ENCODE measurements at places on chromosomes 2 and 18. TPM values are rescaled to one million over a fixed set of nuclear protein-coding genes. Genes with fewer than 3 reads are reported as not detected.

DNA sequence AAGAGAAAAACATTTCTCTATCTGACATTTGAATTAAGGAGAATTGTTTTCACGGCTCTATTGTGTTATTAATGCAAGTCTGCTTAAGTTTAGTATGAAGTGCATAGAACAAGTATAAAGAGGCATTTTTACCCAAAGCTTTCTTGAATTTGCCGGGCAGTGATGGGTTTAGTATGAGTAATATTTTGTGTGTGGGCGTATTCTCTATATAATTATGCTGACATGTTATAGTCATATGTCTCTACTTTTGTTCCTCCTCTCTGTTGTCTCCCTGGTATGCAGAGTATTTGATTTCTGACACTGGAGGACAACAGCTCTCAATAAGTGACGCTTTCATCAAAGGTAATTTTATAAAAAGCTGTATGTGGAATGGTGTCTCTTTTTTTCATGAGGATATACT lies 45.9 kb downstream of the PIKFYVE start:
- no peak for DNase-seq

DNA sequence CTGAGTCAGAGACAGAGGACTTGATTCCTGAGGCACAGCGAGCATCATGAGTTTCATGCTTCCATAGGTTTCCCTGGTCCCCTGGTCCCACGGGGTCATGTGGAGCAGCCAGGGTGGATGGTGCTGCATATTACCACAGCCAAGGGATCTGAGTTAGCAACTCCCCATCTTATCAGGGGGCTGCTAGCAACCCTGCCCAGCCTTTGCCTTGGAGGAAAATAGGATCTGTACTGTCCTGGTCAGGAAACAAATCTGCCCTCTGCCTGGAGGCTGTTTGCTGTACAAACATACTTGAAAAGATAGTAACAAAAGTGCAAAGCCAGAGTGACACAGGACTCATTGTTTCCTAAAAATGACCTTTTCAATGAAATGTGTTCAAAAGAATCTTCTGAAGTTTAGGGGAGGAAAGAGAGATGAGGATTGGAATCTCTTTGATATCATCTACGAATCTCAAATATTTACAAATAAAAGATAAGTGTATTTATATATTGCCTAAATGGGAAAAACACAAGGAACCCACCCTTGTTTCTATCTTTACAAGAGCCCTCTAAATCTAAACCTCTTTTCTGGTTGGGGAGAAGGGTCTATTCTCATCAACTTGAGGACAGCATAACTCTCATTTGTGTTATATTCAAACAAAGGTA lies 194.8 kb downstream of the CD226 start:
- no peak for DNase-seq

DNA sequence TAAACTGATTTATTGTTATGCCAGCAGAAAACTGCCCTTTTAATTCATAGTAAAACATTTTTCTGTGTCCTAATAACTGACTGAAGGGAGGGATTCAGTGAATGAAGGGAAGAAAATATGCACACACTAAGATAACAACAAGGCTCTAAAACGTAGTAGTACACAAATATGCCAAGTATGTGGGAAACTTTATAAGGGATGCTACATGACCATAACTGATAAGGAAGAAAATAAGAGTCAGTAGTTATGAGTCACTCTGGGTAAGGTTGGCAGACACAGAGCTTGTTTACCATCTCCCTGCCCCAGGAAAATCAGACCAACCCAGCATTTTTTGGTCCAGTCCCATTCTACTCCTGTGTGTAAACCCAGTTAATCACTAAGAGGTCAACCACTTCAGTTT lies 124.2 kb downstream of the RPRM start:
- DNase-seq: peak; percentile 95

DNA sequence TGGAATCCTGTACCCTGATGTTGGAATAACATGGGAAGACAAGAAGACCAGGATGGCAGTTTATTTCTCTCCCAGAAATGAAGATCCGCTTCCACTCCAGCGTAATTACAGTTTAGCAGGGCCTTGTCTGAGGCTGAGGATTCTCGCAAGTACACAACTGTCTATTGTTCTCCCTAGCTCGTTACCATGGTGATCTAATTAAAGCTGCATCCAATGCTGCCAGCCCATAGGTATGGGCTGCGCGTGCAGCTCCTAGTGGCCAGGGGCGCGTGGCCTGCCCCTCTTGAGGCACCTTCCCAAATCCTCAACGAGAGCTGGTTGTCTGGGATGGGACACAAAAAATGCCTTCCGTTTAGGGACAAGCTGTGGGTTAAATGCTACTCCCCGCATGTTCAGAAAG lies 344.9 kb downstream of the CYRIA start:
- no peak for DNase-seq

GRCh38 chr18:45213040-45213333 lies 402.3 kb upstream of the SLC14A2 start:
- DNase-seq: no peak

- peak; percentile 64 for DNase-seq
These were observed 175.1 kb downstream of the GALNT1 start for GRCh38 chr18:35756506-35757117.

GRCh38 chr2:170966648-170967396 lies 37.8 kb downstream of the GORASP2 start:
- DNase-seq: peak; percentile 23

DNA sequence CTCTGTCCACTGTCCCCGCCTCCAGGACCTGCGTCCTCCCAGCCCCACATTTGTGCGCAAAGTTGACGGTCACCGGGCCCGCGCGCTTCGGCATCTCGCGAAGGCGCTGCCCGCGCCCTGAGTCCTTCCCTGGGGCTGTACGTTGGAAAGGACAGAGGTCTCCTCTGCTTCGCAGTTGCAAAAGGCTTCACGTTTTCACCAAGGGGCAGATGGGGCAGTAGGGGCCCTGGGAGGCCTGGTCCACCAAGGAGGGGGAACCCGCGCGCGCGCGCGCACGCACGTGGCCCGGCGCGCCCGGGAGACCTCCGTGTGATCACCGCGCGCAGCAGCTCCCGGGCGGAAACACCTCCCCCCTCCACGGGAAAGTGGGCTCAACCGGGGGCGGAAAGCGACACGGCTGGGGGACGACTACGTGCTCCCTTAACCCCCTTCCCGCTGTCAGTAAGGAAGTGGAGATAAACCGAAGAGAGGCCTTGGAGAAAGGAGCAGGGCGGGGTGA lies 21.9 kb downstream of the TEX44 start:
- no peak for DNase-seq

DNA sequence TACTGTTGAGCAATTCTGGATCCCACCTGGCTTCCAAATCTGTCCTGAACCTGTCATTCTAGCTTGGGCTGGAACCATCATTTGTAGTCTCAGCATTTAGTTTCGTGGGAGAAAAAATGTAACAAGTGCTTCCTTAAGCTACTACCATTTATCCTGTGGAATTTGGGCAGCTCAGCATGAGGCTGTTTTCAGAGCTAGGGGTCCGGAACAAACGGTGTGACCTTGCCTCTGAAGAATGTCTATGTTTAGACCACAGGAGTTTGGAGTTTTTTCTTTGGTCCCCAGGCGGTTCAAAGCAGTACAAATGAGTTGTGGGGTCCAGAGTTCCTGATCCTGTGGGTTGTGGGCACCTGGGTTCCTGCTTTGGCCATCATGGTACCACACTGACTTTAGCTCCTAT lies 59.1 kb upstream of the TMEM178A start:
- DNase-seq: peak; percentile 9

GRCh38 chr2:145007960-145008263 lies 488.0 kb upstream of the ZEB2 start:
- DNase-seq: no peak

- no peak for DNase-seq
These were observed 97.8 kb downstream of the HDAC4 start for GRCh38 chr2:239302808-239303557.

DNA sequence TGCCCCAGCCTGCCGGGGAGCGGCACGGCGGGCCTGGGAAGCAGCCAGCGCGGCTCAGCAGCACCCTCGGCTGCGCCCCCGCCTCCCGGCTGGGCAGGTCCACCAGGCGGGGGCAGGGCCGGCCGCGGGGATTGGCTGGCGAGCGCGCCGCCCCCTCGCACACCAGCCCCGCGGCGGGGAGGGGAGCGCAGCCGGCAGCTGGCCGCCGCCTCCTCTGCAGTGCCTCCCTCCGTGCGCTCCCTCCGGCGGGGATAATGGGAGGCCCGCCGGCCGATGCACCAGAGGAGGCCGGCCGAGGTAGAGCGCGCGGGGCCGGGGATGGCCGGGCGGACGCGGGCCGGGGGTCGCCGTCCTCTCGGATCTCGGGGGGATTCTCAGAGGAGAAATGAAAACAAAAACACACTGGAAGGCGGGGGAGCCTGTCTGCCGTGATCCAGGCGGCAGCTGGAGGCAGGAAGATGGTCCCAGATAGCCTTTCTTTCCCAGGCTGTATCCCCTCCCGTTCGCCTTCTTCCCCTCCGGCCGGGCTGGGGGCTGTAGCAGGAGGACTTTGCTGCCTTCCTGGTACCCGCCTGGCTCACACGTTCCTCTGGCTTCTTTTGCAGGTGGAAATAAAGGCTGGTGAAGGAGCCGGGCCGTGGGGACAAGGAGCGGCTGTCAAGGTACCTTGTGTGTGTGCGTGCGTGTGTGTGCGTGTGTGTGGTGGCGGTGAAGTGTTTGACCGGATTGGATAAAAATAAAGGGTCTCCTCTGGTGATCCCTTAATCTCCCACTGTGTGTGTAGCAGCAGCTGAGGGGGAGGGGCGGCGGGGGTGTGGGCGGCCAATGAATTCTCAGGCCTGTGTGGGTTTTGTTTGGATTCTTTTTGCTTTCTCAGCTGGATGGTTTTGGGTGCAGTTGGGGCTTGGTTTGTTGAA lies 18.1 kb downstream of the TET3 start:
- peak; percentile 61 for DNase-seq

DNA sequence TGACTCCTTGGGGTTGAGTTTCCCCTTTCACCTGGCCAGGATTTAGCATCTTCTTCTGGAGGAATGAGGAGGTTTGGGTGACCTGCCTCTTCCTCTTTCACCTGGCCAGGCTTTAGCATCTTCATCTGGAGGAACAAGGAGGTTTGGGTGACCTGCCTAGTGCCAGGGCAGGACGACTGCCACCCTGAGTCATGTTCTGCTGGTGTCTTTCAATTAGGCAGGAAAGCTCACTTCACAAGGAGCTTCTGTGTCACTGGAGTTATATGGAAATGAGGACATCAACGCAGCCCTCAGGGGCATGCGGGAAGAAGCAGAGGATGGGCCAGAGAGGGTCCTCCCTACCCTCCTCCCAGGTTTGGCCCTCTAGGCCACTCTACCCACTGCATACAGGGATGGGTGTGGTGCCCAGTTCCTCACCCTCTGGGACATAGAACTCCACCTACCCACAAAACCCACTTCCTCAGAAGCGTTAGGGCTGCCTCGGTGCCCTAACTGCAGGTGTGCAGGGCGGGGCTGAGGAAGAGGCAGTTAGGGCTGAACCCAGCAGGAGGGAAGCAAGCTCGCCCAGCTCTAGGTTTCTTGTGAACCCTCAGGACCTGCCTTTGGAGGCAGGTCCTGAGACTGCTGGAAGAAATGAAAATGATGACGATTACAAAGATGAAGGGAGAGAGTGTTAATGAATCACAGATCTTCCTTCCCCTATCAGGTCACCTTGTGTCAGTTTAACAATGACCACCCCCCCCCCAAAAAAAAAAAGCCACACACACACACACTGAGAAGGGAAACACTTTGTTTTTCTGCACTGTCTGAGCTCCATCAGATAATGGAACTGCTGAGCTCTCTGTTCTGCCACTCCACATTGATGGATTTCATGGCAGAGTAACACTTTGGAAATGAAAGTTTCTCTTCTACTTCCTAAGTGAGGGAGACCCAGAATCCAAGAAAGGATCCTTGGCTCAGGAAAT lies 71.0 kb downstream of the ARL4C start:
- DNase-seq: peak; percentile 88

GRCh38 chr2:203549406-203549805 lies 14.3 kb upstream of the RAPH1 start:
- DNase-seq: no peak

DNA sequence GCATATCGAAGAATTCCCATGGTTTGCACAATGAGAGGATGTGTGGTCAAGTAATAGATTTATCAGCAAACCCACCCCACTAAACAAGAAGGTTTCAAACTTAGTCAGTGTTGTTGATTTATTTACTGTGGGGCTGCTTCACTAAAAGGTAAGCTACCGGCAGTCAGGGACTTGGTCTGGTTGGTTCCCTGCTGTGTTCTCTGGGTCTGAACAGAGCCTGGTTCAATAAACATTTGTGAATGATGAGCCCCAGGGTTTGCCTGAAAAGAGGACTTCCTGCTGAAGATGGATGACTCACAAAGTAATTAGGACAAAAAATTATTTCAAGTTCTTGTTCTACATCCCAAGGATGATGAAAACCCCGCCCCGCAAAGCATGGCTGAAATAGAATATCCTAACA lies 108.3 kb downstream of the SPP2 start:
- DNase-seq: peak; percentile 83

DNA sequence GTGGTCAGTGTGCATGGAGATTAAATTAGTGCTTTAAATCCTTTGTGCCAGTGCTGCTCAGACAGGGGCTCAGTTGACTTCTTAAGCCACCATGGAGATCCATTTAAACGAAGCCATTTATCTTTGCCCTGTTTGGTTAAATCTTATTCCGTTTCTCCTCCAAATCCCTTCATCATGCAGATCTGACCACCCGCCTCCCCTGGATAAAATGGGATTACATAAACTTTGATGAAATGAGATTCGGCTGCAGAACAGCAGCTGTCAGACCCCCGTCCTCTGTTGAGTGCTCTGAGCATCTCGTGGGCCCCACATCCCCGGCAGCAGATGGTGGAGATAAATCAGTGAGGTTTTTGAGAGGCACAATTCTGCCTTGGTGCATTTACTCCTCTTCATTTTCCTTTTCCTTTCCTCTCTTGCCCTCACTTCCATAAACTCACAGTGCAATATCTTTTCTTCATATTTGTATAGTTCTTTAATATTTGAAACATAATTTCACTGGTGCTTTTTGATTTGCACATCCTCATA lies 84.4 kb upstream of the TWIST2 start:
- no peak for DNase-seq

DNA sequence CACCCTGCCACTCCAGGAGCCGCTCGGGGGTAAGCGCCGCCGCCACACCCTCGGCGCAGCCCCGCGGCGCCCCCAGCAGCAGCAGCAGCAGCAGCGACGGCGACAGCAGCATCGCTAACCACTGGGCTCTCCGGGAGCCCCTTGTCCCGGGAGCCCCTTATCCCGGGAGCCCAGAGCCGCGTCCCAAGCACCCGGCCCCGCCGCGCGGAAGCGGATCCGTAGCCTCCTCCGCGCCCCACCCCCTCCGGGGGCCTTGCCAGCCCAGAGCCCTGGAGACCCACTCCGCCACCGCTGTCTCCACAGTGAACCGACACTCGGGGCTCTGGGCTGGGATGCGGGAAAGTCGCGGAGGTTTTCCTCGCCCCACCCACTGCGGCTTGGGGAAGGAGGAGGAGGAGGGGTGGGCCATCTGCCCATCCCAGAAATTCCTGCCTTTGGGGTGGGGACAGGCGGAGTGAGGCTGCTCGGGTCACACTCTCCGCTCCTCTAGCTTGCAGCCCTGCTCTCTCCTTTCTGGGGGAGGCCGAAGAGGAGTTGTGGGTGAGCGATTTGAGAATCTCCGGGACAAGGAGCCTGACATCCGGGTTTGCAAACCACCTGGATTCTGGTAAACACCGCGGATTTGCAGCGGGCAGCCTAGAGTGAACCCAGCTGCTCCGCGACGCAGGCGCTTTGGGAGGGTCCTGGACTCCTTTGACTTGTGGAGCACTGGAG lies at the start of gene PLA2R1:
Gene PLA2R1 (minus strand): TSS at position 324 of the 714 bp plus-strand sequence. CDS start 212 bp downstream, at position 112.
- peak; percentile 29 for DNase-seq

- DNase-seq: no peak
These were observed 614.6 kb downstream of the SUCLG1 start for GRCh38 chr2:83844490-83844889.

GRCh38 chr2:232502511-232502910 lies 14.9 kb upstream of the ECEL1 start:
- DNase-seq: no peak

Gene NABP1
- 53.0 TPM for total RNA-seq

Gene FSHR
- not detected for total RNA-seq

Gene UGT1A7
- not detected for total RNA-seq

Gene CIB4
- not detected for total RNA-seq

Gene IL18R1
- not detected for total RNA-seq

Measured in A172 (cell line).